ENCODE measurements at places on chromosomes 2 and 18.

- no peak for DNase-seq
Measured at GRCh38 chr2:19355931-19356544, 2.4 kb downstream of the OSR1 start.

DNA sequence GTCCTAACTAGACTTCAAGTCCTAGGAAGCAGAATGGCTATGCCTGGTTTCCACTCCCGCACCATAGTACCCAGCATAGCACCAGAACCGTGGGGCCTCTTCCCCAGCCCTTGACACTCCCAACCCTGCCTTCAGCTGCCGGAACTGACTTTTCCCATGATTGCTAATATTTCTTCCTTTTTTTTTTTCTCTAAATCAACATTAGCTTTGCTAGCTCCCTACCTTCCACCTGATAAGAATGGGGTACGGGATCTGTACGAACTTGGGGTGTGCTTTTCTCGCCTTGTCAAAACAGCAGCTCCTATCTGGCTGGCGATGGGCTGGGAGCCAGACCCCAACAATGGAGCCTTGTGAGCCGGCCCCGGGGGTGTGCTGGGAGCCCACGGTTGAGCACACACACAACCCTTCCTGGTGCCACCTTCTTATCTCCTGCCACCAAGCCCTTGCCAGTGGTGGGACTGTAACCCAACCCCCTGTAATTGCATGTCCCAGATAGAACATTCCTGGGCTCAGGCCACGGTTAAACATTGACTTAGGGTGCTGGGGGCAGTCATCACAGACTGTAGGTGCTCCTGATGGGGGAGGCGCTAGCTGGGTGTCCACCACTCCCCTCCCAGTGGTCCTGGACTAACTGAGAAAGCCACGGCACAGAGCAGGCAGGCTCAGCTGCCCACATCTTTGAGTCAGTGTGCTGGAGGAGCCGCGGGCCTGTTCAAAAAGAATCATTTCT, 213.0 kb upstream of the HAAO start:
- DNase-seq = peak; percentile 74

DNA sequence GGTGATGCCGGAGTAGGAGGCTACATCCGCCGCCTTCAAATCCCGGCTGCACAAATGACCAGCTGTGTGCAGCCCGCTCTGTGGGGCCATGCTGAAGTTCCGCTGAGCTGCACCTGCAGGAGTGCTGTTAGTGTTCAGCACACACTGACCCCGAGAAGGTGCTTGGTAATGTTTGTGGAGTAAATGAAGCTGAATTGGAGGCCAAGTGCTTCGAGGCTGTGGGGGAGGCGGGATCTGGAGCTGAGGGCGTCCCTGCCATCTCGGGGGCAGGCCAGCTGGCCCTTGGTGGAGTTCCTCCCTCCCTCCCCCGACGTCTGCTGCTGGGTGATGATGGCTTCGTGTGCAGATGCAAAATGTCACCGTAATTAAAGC, 23.2 kb downstream of the KCNF1 start:
- DNase-seq = no peak

- DNase-seq = no peak
Measured at GRCh38 chr2:10083046-10083445, 2.8 kb upstream of the CYS1 start.

- DNase-seq = no peak
Measured at GRCh38 chr2:170554278-170554955, 160.7 kb upstream of the SP5 start.

DNA sequence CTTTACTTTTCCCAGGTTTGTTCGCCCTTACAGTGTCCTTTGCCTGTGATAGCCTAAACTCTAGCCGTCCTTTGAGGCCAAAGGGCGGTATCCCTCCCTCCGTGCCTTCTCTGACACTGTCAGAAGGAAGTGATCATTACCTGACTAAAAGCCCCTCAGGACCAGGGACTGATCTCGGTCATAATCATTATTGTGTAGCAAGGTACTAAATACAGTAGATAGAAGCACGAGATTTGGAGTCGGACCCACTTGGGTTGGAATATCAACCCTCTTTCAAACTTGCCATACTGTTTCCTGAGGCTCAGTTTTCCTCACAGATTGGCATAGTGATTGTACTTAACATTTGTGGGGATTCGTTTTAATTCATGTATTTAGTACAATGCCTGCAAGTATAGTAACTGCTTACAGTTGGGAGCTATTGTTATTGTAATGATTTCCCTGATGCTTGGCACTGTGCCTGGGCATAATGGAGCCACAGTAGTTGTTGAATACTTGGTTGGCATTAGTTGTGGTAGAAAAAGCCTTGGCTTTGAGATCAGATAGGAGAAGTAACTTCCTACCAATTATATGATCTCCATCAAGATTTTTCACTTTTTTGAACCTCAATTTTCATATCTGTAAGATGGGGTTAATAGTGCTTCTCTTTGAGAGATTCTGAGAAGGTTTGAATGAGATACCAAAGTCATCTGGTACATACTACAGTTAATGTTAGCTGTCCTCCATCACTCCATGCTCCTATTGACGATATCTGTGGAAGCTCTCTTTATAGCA, 836 bp downstream of the STK11IP start:
- no peak for DNase-seq

DNA sequence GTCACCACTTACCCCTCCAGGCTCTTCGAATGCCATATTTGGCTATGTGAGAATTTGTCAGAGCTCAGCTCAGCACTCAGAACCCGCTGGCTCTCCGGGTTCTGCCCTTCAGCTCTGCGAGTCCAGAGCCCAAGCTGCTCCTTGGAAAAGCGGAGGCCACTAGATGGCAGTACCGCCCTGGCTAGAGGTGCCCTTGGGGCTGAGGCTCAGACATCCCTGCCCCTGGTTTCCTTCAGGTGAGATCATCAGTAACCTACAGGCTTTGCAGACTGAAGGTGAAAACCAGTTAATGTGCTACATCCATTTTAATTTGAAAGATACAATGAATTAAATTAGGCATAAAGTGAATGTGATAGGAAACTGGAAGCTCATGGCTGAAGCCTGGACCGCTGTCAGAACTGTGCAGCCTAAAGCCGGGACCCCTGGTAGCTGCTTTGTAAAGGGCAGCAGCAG, 285.6 kb downstream of the AGAP1 start:
- no peak for DNase-seq

DNA sequence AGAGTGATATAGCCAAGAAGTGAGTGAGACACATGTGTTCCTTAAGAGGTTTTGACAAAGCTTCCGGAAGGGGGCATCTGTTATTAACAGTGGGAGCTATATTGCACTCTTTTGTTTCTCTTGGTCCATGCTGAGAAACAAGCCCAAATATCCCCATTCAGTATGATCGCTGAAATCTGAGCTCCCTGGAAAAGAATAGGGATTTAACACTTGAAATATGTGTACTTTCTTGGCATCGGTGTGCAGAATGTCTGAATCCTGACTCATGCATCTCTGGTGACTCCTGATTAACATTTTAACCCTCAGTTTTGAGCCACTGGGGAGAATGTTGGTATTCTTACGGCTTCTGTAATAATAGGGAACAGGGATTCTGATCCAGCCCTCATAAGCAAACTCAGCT, 448.1 kb downstream of the TSN start:
- no peak for DNase-seq

DNA sequence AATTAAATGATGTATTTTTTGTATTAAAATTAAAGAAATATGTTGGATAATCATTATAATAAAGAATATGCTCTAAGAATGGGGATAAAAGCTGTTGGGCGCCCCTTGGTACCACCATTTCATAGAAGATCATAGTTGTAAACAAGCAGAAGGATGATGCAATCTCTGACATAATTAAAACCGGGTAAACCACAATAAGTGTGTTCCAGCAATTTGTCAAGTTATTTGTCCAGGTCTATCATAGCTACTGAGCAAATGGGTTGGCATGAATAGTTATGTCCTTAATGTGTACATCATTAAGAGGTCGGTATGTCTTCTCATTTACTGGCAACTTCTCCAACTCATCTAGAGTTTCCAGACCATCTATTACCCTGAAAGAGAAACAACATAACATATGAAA, 6.7 kb upstream of the CLK1 start:
- DNase-seq = no peak

- DNase-seq = no peak
Measured at GRCh38 chr2:232236200-232236599, 142.4 kb upstream of the ALPP start.

GRCh38 chr18:42861271-42861670, 254.2 kb downstream of the RIT2 start:
- no peak for DNase-seq

DNA sequence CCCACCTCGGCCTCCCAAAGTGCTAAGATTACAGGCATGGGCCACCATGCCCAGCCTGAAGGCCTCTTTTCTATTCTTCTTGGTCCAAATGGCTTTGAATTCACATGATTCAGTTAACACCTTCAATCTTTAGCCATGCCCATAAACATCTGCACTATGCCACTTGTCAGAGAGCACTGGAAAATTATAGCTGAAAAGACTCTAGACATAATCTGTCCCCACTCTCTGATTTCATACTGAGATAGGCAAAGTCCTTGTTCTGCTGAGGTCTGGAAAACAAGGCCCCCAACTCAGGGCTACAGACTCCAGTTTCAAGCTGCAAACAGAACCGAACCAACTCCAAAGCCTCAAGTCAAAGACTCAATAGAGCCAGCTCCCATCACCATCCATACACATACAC, 170.7 kb downstream of the ANTXR1 start:
- DNase-seq = no peak

DNA sequence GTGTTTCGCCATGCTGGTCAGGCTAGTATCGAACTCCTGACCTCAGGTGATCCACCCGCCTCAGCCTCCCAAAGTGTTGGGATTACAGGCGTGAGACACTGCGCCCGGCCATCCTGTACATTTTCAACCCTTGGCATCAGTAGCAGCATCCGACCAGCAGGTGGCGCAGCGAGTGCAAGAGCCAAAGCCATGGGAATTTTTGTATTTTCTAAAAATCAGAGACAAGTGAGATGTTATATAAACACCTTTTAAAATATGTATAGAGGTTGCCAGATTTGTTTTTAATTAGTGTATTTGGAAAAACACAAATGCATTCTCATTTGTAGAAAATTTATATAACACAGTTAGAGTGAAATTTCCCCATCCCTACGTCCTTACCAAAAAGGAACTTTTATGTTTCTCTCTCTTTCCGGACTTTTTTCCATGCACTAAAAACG, 36.8 kb downstream of the MOGAT1 start:
- no peak for DNase-seq

GRCh38 chr2:67156796-67157195, 240.3 kb upstream of the ETAA1 start:
- no peak for DNase-seq

DNA sequence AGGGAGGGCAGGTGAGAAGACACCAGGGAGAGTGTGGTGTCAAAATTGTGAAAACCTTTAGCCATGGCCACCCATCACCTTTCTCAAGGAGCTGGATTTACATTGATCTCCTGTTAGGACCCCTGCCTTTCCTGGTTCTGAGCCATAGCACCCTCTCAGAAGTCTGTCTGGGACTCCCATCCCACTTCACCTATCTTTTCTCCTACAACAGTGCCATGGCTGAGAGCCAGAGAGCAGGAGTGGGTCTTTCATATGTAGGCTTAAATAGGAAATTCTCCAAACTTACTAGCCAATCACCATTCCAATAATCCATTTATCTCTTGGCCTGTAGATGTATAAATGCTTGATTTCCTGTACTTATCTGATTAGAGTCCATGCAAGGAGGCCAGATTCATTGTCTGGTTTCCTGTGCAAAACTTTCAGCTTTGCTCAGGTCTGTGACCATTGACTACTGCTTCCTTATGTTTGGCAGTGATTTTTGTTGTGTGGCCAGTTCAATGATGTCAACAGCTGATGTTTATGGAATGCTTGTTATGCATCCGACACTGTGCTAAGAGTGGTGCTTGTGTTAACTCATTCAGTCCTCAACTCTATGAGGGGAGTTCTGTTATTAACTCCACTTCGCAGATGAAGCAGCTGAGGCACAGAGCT, 57.6 kb upstream of the IGFBP5 start:
- DNase-seq = peak; percentile 5

GRCh38 chr18:44816477-44816876, 135.8 kb downstream of the SETBP1 start:
- DNase-seq = no peak

- DNase-seq = no peak
Measured at GRCh38 chr2:224039770-224040440, 819 bp upstream of the SERPINE2 start.

DNA sequence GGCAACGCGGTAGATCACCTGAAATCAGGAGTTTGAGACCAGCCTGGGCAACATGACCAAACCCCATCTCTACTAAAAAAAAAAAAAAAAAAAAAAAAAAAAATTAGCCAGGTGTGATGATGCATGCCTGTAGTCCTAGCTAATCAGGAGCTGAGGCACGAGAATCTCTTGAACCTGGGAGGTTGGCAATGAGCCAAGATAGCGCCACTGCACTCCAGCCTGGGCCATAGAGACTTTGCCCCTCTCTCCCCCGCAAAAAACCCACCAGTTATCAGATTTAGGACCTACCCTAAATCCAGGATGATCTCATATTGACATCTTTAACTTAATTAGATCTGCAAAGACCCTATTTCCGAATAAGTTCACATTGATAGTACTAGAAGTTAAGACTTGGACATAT, 29.2 kb upstream of the LDAH start:
- DNase-seq = no peak

GRCh38 chr2:111249806-111250205, 129.1 kb downstream of the BCL2L11 start:
- DNase-seq = no peak

DNA sequence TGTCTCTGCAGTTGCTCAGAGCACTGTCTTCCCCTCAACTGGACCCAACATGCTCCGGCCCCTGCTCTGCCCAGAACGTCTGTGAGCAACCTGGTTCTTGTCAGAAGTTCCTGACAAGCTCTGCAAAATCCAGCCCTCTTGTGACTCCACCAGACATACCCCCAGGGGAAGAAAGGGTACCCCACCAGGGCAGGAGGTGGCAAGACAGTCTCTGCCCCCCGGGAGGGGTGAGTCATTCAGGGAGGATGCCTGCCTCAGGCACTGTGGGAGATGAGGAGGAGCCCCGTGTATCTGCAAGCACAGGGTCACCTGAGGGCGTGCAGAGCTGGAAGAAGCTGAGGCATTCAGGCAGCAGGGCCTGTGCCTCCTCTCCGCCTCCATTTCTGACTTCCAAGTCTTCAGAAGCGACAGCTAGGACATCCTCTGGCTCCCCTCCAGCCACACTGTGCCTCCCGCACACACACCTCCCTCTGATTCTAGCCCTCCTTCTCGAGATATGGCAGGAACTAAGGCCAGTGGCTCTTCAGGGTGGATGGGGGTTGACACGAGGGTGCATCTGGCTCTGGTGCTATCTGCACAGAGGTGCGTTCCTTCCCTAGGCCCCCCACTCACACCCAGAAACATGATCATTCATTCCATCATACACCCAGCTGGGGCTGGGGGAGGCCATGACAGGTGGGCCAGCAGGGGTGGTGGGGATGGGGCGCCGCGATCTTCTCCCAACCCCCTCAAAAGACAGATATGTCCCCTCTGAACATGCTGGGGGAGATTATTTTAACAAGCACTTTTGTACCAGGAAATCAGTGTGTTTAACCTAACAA, 222.2 kb downstream of the CYP26B1 start:
- peak; percentile 75 for DNase-seq

- DNase-seq = no peak
Measured at GRCh38 chr2:219279916-219280516, 850 bp downstream of the DNAJB2 start.

- no peak for DNase-seq
Measured at GRCh38 chr18:69636529-69637301, 236.0 kb downstream of the DOK6 start.
